ENCODE measurements at places on chromosomes 4 and X.

- no peak for ATAC-seq
Measured at GRCh38 chr4:1245481-1246051, 3.4 kb downstream of the CTBP1 start.

- no peak for ATAC-seq
Measured at GRCh38 chrX:40818236-40818635, 82.9 kb upstream of the MED14 start.

DNA sequence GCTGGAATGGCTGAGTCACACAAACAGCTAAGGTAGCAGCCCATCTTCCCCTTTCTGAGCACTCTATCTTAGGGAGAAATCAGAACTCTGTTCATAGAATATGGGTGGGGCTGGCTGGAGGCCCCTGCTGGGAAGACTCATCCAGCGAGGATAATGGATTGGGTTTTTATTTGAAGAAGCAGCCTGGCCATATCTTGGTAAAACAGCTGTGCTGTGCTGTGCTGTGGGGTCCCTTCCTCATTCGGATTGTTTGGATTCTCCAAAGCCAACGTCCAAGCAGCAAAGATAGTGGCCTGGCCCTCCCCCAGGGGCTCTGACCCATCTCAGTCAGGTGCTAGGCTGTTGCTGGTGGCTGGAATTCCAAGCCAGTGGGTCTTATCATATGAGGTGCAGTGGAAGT is 63.8 kb downstream of the ZNF718 start:
- ATAC-seq, result no peak

GRCh38 chr4:82680834-82681233 is 117.8 kb downstream of the SCD5 start:
- no peak for ATAC-seq

GRCh38 chr4:108649863-108650211 is 562 bp upstream of the OSTC start:
- no peak for ATAC-seq

- no peak for ATAC-seq
Measured at GRCh38 chr4:64729561-64729960, 320.3 kb upstream of the TECRL start.
